ENCODE measurements at places on chromosomes 2 and 18.
A peak's percentile ranks its signal among the peaks of the same experiment; 100 is the strongest.

GRCh38 chr2:75324141-75324540, 124.8 kb upstream of the TACR1 start:
- DNase-seq, result peak; percentile 26

GRCh38 chr2:111982822-111983221, 72.2 kb upstream of the TMEM87B start:
- DNase-seq, result no peak

GRCh38 chr18:79471046-79471445, 75.3 kb downstream of the NFATC1 start:
- no peak for DNase-seq

DNA sequence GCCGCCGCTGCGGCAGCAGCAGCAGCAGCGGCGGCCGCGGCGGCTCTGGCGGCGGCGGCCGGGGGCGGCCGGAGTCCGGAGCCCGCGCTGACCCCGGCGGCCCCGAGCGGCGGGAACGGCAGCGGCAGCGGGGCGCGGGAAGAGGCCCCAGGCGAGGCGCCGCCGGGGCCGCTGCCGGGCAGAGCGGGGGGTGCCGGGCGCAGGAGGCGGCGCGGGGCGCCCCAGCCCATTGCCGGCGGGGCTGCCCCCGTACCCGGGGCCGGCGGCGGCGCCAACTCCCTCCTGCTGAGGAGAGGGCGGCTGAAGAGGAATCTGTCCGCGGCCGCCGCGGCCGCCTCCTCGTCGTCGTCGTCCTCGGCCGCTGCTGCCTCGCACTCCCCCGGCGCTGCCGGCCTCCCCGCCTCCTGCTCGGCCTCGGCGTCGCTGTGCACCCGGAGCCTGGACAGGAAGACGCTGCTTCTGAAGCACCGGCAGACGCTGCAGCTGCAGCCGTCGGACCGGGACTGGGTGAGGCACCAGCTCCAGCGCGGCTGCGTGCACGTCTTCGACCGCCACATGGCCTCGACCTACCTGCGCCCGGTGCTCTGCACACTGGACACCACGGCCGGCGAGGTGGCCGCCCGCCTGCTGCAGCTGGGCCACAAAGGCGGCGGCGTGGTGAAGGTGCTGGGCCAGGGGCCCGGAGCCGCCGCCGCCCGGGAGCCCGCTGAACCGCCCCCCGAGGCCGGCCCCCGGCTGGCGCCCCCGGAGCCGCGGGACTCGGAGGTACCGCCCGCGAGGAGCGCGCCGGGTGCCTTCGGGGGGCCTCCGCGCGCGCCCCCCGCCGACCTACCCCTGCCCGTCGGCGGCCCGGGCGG, 646 bp downstream of the PHLPP1 start:
- DNase-seq, result peak; percentile 64

- DNase-seq, result no peak
Observed at GRCh38 chr2:2591542-2591940, 260.5 kb upstream of the MYT1L start.

DNA sequence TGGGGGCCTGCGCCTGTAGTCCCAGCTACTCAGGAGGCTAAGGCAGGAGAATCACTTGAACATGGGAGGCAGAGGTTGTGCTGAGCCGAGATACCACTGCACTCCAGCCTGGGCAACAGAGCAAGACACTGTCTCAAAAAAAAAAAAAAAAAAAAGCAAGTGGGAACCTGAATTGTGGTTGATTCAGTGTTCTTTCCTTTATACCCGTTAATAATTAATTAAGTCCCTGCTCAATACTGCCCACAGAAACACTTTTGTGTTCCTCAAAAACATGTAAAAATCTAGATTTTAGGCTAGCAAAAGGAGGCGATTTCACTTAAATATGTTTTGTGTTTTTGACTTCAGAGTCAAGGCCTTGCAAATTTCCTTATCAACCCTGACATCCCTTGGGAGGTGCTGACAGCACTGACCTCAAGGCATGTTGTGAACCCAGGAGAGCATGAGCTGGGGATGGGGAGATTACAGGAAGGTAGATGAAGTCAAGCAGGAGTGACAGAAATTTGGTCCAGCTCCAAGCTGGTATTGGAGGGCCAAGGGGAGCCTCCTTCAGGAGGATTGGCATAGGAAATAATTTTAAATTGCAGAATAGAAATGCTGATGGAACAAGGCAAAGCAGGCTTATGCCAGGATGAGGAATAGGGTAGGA, 89.0 kb upstream of the PNPT1 start:
- DNase-seq, result no peak

DNA sequence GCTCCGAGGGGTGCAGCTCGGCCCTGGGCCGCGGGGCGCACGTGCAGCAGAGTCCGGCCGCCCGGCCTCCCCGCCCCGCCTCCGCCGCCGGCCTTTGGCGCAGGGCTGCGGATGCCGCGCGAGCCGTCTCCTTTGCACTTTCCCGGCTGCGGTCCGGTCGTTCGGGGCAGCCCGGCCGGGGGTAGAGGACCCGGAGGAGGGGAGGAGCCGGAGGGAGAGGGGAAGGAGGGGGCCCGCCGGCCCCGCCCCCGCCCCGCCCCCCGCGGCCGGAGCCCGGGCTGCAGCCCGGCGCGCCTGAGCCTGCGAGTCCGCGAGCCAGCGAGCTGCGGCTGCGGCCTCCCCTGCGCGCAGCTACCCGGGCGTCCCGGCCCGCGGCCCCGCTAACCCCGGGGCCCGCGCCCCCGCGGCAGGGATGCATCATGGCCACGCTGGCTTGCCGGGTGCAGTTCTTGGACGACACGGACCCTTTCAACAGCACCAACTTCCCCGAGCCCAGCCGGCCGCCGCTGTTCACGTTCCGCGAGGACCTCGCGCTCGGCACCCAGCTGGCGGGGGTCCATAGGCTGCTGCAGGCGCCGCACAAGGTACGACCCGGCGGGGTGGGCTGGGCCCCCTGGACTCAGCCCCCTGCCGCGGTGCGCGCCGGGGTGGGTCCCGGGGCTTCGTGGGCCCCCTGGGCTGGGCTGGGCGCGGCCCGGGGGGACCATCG, at the start of gene FHOD3:
Gene FHOD3 (plus strand): TSS at position 297 of the 709 bp plus-strand sequence. CDS start 123 bp downstream, at position 420.
- peak; percentile 64 for DNase-seq

- DNase-seq, result peak; percentile 64
Observed at GRCh38 chr18:68519336-68519735, 195.6 kb downstream of the TMX3 start.

- no peak for DNase-seq
Observed at GRCh38 chr18:26667046-26667445, 118.7 kb upstream of the KCTD1 start.

GRCh38 chr2:127166231-127166860, 53.8 kb downstream of the CYP27C1 start:
- no peak for DNase-seq

GRCh38 chr18:13264091-13265007, 45.8 kb downstream of the LDLRAD4 start:
- DNase-seq, result no peak

DNA sequence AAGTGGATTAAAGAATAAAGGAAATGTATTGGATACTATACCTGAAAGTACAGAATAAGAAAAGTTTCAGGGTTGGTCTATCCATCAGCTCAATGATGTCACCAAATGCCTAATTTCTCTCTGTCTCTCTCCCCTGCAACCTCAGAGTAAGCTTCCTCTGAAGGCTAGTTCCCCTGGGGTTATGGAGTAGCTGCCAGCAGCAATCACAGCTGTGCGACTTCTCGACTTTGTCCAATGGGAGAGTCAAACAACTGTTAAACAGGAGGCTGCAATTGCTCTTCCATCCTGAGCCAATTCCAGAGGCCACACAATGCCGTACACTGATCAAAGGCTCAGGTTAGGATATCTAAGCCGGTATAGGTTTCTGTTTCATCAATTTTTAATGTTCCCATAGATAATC, 95.3 kb upstream of the FANCL start:
- DNase-seq, result no peak

GRCh38 chr2:14572633-14573032, 59.9 kb upstream of the LRATD1 start:
- DNase-seq, result no peak

- DNase-seq, result no peak
Observed at GRCh38 chr2:136858656-136859055, 93.3 kb downstream of the THSD7B start.

GRCh38 chr18:59988098-59988706, 88.4 kb downstream of the PMAIP1 start:
- peak; percentile 56 for DNase-seq

DNA sequence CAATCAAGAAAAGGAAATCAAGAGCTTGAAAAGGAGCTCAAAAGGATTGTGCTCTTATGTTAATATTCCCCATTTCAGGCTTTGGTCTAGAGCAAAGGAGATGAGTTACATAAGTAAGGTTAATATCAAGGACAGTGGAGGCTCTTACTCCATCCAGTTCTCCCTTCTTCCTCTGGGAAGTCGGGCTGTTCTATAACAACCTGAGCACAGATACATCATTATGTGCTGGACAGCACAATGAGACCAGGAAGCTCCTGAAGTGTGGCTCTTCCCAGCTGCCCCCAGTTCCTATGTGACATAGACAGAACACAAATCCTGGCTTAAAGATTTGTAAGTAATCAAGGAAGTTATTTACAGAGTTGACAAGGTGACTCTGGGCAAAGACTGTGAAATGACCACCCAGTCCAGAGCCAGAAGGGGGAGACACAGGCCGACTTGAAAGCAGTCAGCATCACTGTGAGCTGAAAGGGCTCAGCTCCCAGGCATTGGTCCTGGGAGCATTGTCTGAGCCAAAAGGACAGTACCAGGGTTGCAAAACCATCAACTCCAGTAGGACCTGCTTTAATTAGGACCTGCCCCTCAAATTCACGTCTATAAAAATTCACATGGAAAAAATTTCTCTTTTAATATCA, 917.6 kb upstream of the ACVR2A start:
- DNase-seq, result peak; percentile 47

GRCh38 chr2:205685314-205686055, 3.2 kb downstream of the NRP2 start:
- DNase-seq, result peak; percentile 73

GRCh38 chr2:197804758-197805714, 643 bp downstream of the PLCL1 start:
- DNase-seq, result peak; percentile 13

DNA sequence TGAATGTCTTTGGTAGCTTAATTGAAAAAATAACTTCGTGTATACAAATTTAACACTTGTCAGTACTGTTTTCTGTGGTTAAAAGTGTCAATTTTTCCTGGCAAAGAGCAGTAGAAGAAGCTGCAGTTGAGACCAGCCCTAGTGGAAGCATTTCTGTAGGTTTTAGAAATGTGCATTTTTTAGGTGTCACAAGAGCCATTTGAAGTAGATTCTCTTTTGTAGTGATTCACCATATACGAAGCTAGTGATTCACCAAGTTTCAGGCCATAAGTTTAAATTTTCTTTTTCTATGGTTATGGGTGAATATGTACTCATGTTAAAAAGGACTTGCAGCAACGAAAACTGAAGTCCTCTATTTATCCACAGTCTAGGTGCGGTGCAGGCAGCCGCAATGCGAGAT, 4.2 kb downstream of the NABP1 start:
- DNase-seq, result peak; percentile 77

DNA sequence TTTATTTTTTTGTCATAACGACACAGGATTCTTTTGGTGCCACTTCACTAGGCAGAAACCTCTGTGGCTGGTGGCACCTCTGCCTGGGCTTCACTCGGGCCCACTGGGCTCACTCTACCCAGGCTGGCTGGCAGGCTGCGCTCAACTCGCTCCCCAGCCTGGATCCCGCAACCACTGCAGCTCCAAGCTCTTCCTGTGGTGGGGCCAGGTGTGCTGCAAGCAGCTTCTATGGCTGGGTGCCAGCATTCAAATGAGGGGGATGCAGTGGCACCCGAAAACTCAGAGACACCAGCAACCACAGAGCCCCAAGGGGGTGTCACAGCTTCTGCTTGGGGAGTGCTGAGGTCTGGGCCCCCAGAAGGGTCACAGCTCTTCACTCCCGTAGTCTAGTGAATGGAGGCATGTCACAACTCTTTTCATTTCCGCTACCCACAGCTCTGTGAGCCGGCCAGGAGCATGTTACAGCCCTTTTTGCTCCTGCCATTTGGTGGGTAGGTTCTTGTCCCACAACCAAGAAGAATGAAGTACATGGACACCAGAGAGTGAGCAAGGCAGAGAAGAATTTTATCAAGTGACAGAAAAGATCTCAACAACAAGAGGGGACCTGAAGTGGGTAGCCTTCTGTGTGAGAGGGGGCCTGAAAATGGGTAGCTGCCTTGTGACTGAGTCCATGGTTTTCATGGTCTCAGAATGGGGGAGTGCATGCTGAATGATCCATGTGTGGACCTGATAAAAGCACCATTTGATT, 170.1 kb downstream of the UBR3 start:
- no peak for DNase-seq

GRCh38 chr2:80365762-80366161, 61.2 kb upstream of the LRRTM1 start:
- DNase-seq, result peak; percentile 30

DNA sequence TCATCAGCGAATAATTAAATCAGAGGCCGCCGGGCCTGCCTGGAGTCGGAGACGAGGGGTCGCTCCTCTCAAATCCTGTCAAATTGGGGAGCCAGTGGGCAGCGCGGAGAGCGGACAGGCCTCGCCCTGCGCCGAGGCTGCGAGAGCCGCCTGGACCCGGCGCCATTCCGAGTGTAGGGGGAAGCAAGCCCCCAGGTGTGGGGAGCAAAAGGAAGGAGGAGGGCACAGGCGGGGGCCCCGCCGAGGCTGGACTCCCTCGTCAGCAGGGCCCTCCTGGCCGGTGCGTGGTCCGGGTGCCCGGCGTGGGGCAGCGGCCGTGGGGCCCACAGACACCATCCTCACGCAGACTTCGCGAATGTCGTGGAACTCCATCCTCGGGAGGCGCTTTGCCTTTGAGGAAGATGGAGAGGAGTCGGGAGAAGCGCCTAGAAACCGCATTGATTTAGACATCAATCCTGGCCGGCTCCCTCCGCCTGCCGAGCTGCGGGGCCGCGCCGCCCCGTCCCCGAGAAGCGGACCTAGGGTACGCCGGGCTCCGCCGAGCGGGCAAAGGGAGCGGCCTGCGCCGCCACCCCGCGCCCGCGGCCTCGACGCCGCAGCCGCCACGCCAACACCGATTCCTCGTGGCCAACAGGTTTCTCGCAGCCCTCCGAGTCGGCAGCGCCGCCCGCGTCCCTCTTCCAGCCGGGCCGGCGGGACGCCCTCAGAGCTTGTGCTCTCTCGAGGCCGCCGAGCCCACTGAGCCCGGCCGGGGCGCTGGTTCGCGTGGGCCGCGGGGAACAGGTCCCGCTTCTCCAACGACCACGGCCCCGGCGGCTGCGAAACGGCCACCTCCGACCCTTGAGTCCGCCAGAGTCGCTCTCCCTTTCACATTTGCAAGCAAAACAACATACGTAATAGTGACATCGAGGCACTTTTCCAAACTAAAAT, 6.7 kb upstream of the ONECUT2 start:
- DNase-seq, result no peak
